ENCODE measurements at places on chromosomes 11 and 22. TPM values are rescaled to one million over a fixed set of nuclear protein-coding genes. Genes with fewer than 3 reads are reported as not detected.

DNA sequence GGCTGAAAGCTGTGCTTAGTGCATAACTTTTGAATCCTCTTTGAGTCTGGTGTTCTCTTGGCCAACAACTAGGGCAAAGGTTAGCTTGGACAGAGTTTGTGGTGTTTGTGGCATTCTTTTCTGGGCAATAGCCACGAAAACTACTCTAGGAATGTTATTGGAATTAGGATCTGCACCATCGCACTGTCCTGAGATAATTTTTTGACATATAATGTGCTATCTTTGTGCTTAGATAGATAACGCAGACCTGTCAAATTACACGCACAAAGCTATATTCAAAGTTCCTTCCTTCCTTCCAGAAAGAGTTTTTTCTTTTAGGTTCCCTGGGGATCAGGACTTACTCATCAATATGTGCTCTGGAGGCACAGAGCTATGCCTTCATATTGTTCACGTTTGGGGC, 166.8 kb upstream of the MTMR2 start:
- H3K4me1 ChIP-seq = 0 out of 2 replicates have a peak, but pooled peaks cover 1% of the 10 kb centered on the region
- no peaks in the 10 kb centered on the region for H3K27me3 ChIP-seq
- H3K27ac ChIP-seq = no peak overlapping the region

DNA sequence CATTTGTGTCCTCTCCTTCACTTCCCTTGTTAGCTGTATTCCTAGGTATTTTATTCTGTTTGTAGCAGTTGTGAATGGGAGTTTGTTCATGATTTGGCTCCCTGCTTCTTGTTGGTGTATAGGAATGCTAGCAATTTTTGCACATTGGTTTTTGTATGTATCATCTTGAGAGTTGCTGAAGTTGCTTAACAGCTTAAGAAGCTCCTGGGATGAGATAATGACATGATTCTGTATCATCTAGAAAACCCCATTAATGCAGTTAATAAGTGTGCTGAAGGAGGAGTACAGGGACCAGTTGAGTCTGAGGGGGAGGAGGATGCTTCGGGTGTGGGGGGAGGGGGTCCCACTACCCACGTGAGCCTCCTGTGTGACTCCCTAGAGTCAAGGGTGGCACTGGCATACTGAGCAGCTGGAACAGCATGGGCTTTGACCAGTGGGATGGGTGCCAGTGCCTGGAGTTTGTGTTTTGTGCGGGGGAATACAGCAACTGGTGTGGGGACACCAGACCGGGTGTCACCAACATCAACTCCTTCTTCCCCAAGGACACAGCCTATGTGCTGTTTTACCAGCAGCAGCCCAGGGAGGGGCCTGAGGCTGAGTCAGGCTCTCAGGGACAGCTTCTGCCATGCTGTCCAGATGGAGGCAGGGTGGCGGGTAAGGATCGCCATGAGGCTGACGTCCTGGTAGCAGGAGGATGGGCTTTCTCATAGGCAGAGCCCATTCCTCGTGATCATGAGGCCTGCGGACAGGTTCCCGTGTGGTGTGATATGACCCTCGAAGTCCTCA, 24.1 kb downstream of the USP35 start:
- no peak for DNase-seq
- H3K27ac ChIP-seq = no peak overlapping the region
- H3K4me1 ChIP-seq = no peaks in the 10 kb centered on the region
- no peak overlapping the region for H3K4me3 ChIP-seq

KCNJ11 gene
- 2.3 TPM for total RNA-seq

GRCh38 chr22:19523240-19524169, 705 bp downstream of the CLDN5 start:
- peaks cover 4% of the 10 kb centered on the region for H3K27me3 ChIP-seq
- H3K36me3 ChIP-seq = peaks cover 8% of the 10 kb centered on the region
- H3K4me3 ChIP-seq = peak overlapping the region; percentile 82
- peak; percentile 69 for DNase-seq
- H3K27ac ChIP-seq = no peak overlapping the region

- H3K4me3 ChIP-seq = no peak overlapping the region
- DNase-seq = no peak
- no peaks in the 10 kb centered on the region for H3K27me3 ChIP-seq
- no peaks in the 10 kb centered on the region for H3K36me3 ChIP-seq
Measured at GRCh38 chr11:117604336-117604995, 192.6 kb downstream of the DSCAML1 start.
